Cardiac atrium fibroblast (primary cell): ENCODE measurements at places on chromosomes 11 and 22. TPM values are rescaled to one million over a fixed set of nuclear protein-coding genes. Genes with fewer than 3 reads are reported as not detected.

Gene PRRG4
- total RNA-seq: 0.32 TPM in 1 of 2 replicates, not detected in the other

Gene MS4A3
- total RNA-seq: not detected in 2 replicates

Gene MRGPRX1
- total RNA-seq: not detected in 2 replicates

Gene COA4
- 67.9 and 72.2 TPM in 2 replicates for total RNA-seq

Gene CATSPER1
- total RNA-seq: not detected in 2 replicates

Gene MAPK1
- total RNA-seq: 29.2 and 34.8 TPM in 2 replicates

Gene TRIM29
- not detected in 2 replicates for total RNA-seq

Gene NAV2
- 14.3 and 20.6 TPM in 2 replicates for total RNA-seq
